ENCODE measurements at places on chromosomes 5 and 9. TPM values are rescaled to one million over a fixed set of nuclear protein-coding genes. Genes with fewer than 3 reads are reported as not detected.

HTR1A gene
- 0.24 TPM for polyA plus RNA-seq

NKD2 gene
- polyA plus RNA-seq, result 8.4 TPM

OBP2B gene
- not detected for polyA plus RNA-seq

PDE6A gene
- 1.5 TPM for polyA plus RNA-seq

PTTG1 gene
- 172 TPM for polyA plus RNA-seq

GABRG2 gene
- 7.6 TPM for polyA plus RNA-seq

ARHGEF28 gene
- 5.4 TPM for polyA plus RNA-seq

TIMD4 gene
- not detected for polyA plus RNA-seq

SIMC1 gene
- polyA plus RNA-seq, result 13.6 TPM

ADAMTSL1 gene
- 43.5 TPM for polyA plus RNA-seq

SLC34A3 gene
- polyA plus RNA-seq, result not detected

PLAC8L1 gene
- polyA plus RNA-seq, result not detected

C5orf52 gene
- not detected for polyA plus RNA-seq

IFNK gene
- polyA plus RNA-seq, result not detected

Measured in brain (organoid and tissue), 16 donors.